ENCODE measurements at places on chromosomes 12 and 14. TPM values are rescaled to one million over a fixed set of nuclear protein-coding genes. Genes with fewer than 3 reads are reported as not detected.

The TSPAN31 gene
- total RNA-seq: 22.3 TPM

The BTBD6 gene
- total RNA-seq: 43.9 TPM

The SLC7A7 gene
- 0.25 TPM for total RNA-seq

The HRK gene
- total RNA-seq: not detected

The BCL11B gene
- total RNA-seq: 115 TPM

- DNase-seq: no peak
These were observed 44.8 kb upstream of the BCL2L14 start for GRCh38 chr12:12025799-12026386.

DNA sequence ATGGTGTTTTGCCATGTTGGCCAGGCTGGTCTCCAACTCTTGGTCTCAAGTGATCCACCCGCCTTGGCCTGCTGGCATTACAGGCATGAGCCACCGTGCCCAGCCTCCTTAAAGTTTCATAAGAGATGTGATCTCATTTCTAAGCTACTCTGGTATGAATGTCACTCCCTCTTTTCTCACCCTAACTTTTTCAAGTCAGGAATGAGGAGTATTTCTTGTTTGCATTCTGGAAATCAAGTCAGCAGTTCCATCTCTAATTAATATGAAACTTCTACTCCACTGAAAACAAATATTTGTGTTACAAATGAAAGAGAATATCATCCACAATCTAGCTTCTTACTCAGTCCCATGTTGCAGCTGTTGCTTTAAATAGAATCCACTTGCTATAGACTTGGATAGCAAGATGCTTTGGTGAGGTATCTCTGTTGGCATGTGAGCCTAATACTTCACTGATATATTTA lies 61.3 kb downstream of the ARF6 start:
- no peak for DNase-seq

DNA sequence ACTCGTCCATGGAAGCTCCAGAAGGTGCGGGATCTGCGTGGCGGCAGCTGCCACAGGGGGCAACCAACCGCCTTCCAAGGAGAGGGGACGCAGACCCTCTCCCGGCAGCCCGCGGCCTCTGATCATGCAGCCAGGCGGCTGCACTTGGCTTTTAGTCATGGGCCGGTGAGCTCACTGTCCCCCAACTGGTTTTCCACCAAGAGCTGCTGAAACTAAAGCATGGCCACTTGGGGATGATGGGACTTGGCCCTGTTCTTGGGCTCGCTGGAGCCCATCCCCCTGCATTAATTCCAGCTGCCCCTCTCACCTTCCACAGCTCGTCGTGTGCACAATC lies 39.1 kb downstream of the CCDC85C start:
- DNase-seq: no peak

DNA sequence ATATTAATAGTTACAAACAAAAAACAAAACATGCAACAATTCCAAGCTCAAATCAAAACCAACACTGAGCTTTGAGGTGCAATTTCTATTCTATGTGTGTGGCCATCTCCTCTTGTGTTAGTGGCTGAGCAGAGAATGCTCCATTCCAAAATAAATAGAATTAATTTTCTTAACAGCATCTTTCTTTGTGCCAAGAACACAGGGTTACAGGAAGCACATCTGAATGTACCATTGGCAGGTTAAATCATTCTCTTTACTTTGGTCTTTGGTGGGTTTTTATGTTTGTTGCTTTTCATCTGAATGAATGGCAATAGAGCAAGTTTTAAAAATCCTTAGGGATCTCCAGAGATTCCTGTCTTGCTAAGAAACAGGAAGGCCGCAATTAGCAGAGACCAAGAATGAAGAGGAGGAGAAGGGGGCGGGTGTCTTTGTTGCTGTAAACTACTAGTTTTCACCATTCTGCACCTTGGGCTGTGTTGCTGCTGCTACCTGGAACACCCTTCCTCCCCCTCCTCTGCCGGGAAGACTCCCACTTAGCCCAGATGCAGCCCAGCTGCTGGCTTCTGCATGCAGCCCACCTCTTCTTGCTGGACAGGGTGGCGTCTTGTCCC lies 165.0 kb downstream of the RGS6 start:
- DNase-seq: no peak

DNA sequence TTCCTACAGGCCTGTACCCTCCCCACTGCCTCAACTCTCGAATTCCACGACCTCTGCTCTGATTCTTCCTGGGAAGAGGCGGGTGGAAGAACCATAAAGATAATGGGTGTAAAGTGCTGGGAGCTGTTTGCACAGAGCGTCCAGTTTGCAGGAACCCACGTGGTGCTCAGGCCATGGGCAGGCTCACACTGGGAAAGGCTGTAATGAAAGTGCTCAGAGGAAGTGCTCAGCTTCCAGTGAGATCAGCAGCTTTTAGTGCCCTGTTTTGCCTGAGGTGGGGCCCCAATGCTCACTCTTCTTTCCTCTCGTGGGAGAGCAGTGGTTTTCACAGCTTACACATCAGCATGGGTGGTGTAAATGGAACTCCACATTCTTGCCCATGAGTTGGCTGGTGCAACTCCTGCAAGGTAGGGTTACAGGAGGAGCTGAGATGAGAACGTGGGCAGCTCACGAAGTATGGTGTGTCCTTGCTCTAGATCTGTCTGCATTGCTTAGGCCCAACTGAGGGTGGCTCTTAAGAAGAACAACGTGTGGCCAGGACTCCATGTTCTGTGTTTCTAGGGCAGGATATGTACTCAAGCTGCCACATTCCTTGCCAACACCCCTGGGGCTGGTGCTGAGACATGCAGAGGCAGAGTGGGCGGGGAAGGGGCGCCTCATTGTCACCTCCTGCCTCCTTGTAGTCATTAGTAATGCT lies 2.9 kb downstream of the TMEM63C start:
- no peak for DNase-seq

DNA sequence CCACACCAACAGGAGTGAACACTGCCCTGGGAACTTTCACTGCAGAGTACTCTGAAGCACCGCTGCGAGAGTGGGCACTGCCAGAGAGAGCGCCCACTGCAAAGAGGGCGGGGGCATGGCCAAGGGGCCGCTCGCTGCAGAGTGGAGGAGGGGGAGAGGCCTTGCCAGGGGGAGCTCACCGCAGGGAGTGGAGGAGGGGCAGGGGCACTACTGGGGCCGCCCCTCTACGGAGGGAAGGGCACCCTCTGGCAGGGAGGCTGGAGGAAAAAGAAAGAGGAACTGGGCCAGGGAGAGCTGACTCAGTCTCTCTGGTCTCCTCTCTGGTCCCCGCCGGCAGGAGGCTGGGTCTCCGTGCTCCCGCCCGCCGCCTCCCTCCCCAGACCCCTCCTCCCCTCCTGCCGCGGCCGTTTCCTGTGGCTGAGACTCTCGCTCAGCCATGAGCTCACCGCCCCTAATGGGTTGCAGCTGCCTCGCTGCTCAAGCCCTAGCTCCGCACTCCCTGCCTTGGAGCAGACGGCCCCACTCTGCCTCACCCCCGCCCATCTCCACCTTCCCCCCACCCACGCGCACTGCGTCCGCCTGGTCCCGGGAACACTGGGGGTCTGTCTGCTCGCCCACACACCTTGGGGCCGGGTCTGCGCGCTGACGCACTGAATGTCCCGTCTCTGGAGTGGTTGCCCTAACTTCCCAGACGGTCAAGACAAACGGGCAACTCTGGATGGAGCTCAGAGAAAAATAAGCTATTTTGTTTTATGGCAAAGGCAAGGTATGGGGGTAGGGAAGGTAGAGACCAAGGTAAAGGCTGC lies 1.3 kb downstream of the ARHGEF40 start:
- DNase-seq: peak; percentile 50

DNA sequence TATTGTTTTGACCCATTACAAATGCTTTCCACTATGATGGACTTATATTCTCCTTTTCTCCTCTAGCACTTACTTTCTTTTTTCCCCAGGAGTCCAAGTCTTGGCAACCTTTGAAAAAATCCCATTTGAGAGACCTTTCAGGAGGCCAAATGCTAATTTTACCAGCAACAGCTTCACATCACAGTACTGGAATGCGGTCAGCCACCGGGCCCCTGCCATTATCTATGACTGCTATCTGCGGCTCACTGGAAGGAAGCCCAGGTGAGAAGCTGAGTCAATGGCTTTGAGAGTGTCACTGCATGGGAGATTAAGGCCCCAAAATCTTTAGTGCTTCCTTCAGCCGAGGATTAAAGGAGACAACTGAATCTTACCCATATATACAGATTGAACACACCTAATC lies 64.2 kb downstream of the ERGIC2 start:
- no peak for DNase-seq

DNA sequence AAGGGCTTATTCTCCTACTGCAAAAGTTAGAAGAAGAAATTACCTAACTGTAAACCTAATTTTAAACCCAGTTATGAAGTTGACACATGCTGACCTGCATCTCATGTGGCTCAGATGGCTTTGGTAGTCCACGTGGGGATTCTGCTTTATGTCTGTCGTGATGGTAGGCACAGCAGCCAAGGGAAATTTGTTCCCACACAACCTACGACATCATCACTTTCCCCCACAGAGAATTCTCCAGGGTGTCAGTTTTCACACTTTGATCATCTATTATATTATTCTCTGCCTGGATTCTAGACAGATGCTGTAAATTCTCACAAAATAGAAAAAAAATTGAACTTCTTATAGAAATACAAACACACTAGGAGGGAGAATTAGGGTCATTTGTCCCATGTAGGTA lies 70.6 kb downstream of the PTHLH start:
- DNase-seq: no peak

GRCh38 chr14:96735526-96735925 lies 61.7 kb upstream of the VRK1 start:
- DNase-seq: no peak

- DNase-seq: no peak
These were observed 287.7 kb upstream of the RTL1 start for GRCh38 chr14:101191101-101191720.

GRCh38 chr14:96069421-96069820 lies 30.3 kb downstream of the C14orf132 start:
- no peak for DNase-seq

GRCh38 chr12:11704089-11704488 lies 54.6 kb downstream of the ETV6 start:
- DNase-seq: no peak

DNA sequence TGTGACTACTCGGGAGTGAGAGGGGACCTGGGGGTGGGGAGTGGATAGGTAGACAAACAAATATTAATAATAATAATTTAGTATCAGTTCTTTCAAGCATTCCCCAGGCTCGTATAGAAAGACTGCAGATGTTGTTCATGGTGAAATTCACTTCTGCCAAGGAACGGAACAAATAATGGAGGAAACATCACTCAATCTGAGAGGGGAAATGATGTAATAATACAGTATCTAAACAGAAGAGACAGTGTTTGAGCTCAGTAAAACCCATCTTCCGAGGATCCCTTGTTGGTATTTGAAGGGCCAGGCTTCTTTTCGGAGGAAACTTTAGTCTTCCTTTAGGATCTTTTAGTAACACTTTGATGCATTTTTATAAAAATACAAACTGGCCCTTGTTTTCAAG lies 114.2 kb downstream of the KCNK10 start:
- DNase-seq: no peak

DNA sequence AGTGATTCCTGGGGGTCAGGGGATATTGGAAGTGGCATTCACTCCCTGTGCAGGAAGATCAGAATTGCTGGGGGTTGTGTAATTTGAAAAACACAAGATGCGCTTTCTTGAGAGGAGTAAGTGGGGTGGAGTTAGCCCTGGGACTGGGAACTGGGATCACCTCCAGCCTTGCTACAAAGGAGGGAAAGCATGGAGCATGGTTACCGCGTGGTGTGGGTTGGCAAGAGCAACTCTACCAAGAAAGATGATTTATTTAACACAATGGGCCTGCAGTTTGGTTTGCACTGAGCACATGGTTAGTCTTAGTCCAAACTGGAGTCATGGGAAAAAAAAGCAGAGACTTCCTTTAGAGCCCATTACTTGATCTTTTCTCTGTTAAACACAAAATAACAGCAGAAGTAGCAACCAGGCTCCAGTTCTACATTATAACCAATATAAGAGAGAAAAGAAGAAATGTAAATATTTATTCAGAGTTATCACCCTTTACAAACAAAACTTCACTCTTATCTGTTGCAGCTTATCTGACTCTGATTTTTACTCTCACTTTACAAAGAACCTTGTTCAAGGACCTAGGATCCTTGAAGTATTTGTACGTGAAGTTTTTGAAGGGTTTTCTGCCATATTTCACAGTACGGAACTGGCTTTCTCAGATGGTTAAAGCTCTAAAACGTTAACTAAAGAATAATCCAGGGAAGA lies 2.1 kb upstream of the NIN start:
- DNase-seq: no peak

DNA sequence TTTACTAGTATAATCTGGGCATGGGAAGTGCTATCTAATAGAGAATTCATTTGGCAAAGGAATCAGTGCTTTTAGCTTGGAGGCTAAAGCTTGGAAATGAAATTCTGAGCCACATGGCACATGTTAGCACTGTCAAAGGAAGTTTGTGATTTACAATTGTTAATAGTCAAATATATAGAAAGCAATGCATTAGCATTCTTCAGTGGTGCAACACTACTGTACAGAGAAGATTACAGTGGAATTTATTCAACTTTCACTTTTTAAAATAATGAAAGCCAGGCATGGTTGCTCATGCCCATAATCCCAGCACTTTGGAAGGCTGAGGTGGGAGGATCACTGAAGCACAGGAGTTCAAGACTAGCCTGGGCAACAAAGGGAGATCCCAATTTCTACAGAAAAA lies 45.9 kb downstream of the PAX9 start:
- no peak for DNase-seq

DNA sequence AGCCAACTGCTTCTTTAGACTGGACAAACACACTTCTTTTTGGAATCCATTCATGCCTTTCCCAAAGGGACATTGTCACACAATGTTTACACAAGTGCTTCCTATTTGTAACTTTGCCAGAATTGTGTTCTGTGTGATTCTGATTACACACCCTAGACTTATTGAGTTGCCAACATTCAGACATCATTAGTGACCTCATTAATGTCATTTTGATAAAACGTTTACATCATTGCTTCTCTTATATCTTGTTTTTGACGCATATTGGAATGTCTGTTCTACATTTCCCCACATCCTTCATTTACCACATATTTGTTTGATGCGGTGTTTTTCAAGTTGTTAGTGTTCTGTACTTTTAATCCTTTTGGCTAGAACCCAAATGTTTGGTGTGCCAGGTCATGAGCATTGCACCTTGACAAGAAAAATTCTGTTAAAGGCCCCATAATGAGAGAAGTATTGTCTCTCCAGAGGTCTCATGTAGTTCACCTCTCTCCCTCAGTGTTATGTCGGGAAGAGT lies 305.5 kb downstream of the AEBP2 start:
- DNase-seq: no peak

DNA sequence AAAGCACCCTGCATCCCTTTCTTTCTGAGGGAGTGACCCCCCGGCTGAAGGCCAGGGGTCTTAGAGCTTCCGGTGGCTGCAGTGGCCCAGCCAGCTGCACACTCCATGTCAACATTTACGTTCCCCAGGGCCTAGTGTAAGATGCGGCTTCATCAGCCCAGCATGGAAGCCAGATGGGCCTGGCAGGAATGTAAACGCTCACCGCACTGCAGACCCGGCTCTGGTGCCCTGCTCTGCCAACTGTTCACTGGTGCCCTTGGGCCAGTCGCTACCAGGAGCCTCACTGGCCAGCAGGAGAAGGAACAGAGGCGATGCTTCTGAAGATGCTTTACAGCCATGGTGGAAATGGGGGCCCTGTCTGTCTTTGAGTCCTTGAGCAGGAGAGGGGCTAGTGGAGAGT lies 8.6 kb upstream of the TMEM119 start:
- no peak for DNase-seq

GRCh38 chr14:50762001-50762930 lies 68.7 kb downstream of the NIN start:
- DNase-seq: no peak

- no peak for DNase-seq
These were observed 221.3 kb upstream of the TMEM260 start for GRCh38 chr14:56358275-56358674.

Measured in activated CD4-positive, alpha-beta T cell treated with anti-CD3 and anti-CD28 coated beads, Interleukin-2, amount 10 ng/mL, durations not matched to agents 7 days and 5 days (primary cell).